Vagina (tissue), 2 donors: ENCODE measurements at places on chromosomes 12 and 14.

- no peak for DNase-seq
These were observed 6.7 kb downstream of the DLST start for GRCh38 chr14:74888164-74889158.

GRCh38 chr14:24673534-24674203 is 39.7 kb upstream of the GZMB start:
- DNase-seq, result no peak

- no peak for DNase-seq
These were observed 57.6 kb upstream of the FZD10 start for GRCh38 chr12:130104571-130105106.

DNA sequence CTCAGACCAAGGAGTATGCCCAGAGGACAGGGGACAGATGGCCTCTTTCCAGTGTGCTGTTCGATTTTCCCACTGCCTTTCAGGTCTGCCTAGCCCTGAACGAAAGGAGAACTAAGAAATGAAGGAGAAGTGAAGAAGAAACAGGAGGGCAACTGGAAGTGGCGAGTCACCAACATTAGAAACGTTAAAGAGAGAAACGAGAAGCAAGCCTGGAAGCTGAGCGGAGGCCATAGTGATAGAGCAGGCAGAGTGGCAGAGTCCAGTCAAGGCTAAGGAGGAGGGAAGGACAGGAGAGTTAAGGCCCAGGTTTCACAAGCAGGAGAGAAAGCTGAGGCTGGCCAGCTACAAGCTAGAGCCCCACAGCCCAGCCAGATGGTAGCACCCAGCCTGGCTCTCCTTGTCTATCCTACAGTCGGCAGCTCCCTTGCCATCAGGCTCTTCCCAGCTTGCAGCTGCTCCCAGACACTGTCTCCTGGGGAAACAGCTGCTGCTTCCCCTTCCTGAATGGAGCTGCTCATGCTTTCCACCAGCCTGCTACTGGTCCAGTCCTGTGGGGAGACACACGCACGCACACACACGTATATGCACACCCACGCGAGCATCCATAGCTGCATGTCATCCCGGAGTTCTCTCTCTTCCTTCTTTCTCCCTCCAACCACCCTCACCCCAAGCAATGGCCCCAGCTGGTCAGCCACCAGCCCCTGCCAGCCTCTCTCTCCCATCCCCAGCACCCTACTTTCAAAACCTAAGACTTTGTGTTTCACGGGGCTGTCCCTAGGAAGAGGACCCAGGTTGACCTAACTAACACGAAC is 139.7 kb upstream of the CCND2 start:
- no peak for DNase-seq

DNA sequence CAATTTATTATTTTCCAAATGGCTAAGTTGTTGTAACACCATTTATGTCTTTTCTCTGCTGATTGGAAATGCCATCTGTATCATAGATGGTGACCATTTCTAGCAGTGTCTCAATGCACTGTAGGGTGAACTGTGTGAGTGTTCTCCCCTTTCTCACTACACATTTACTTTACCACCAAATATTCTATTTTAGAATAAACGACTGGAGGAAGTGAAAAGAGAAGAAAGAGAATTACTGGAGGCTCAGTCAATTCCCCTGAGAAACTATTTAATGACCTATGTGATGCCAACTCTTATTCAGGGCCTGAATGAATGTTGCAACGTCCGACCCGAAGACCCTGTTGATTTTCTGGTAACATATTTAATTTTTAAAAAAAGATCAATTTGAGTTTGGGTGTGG is 15.5 kb upstream of the PAPOLA start:
- DNase-seq, result no peak

DNA sequence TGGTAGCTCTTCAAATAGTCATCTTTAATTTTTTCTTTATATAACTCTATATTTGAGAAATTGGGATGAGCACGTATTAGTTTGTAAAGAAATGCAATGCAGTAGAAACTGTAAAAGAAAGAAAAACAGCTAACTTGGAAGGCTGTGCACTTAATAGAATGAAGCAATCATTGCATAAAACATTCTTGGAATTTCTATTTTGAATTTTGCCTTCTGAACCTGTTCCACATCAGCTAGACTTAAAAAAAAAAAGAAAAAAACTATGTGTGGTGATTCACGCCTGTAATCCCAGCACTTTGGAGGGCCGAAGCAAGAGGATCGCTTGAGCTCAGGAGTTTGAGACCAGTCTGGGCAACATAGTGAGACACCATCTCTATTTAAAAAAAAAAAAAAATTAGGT is 29.4 kb downstream of the SCN8A start:
- no peak for DNase-seq

GRCh38 chr14:41362139-41362538 is 244.5 kb upstream of the LRFN5 start:
- no peak for DNase-seq

DNA sequence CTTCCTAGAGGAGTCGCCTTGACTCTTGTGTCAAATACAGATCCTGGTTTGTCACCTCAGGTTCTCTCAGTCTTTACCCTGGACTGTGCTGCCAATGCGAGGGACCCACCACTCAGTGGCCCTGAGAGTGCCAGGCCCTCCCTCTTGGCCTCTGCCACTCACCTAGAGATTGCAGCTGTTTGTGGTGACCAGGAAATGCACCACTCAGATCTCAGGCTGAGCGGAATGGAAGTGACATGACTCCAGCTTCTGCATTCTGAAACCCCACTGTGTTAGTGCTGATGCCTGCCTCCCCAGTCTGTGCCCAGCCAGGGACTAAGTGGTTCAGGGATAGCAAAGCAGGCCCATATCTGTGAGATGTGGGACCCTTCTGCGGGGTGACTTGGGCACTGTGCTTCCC is 27.8 kb upstream of the NEDD1 start:
- DNase-seq, result no peak

DNA sequence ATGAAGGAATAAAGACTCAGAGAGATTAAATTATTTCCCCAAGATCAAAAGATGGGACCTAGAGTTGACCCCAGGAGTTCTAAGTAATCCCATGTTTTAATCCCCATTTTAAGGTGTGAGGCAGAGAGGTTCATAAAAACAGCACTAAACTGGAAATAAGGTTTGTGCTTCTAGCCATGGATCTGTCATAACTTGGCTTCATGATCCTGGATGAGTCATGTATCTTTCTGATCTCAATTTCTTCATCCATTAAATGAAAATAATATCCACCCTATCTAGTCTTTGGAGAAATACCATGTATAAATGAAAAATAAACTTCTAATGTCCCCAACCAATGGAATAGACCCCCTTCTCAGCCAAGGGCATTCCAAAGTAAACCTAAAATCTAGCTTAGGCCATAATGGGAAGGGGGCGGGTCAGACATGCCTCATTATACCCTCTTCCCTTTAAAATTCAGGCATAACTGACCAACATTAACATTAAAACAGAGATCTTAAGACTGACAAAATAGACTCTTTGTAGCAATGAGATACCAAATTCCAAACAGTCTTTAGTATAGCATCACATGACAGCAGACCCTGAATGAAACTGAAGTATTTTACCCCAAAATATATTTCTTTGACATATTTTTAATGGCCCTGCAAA is 47.8 kb downstream of the SLC41A2 start:
- DNase-seq, result no peak

DNA sequence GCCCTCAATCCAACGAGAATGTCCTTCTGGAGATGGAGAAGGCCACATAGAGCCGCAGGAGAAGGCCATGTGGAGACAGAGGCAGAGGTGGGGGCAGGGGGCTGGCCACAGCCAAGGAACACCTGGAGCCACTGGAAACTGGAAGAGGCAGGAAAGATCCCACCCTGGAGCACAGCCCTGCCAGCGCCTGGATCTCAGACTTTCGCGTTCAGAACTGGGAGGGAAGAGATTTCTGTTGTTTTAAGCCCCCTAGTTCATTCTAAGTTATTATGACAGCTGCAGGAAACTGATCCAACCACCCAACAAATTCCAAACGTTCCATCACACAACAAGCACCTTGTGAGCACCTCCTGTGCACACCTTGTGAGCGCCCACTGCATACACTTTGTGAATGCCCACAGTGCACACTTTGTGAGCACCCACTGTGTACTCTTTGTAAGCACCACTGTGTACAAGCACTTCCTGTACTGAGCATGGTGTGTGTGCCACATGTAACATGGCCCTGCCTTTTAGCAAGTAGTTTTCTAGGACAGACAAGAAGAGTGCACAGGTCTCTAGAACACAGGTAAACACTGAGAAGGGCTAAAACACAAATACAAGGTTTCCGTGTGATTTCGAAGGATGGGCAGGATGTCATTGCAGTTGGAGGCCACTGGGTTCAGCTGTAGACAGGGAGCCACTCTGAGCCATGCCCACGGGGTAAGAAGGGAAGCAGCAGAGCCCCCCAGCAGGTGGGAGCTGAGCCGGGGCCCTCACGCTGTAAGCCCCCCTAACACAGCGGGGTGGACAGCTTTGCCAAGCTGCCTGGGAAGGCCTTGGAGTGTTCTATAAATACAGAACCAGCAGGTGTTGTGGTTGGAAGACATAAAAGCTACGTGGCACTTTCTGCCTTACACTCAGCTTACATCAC is 15.4 kb downstream of the RIMBP2 start:
- no peak for DNase-seq

GRCh38 chr12:89529738-89530137 is 3.9 kb upstream of the POC1B start:
- DNase-seq, result no peak

GRCh38 chr14:24863968-24864684 is 185.8 kb downstream of the STXBP6 start:
- no peak for DNase-seq

- no peak for DNase-seq
These were observed 10.9 kb downstream of the ISCU start for GRCh38 chr12:108573317-108573716.

DNA sequence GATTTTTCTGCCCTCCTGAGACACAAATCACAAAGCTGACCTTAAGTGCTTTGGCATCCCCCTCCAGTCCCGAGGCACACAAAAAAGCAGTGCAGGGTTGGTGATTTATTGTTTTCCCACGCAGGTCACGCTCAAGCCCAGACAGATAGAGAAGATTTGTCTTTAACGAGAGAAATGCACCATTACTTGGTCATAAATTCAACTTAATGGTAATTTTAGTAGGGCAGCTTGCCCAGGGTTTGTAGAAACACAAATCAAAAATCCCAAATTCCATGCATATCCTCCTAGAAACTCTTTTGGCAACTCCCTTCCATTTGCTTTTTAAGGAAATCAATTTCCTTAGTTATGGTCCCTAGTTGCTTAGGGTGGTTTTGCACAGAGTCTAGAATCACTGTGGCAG is 132.6 kb downstream of the IGF1 start:
- DNase-seq, result no peak

DNA sequence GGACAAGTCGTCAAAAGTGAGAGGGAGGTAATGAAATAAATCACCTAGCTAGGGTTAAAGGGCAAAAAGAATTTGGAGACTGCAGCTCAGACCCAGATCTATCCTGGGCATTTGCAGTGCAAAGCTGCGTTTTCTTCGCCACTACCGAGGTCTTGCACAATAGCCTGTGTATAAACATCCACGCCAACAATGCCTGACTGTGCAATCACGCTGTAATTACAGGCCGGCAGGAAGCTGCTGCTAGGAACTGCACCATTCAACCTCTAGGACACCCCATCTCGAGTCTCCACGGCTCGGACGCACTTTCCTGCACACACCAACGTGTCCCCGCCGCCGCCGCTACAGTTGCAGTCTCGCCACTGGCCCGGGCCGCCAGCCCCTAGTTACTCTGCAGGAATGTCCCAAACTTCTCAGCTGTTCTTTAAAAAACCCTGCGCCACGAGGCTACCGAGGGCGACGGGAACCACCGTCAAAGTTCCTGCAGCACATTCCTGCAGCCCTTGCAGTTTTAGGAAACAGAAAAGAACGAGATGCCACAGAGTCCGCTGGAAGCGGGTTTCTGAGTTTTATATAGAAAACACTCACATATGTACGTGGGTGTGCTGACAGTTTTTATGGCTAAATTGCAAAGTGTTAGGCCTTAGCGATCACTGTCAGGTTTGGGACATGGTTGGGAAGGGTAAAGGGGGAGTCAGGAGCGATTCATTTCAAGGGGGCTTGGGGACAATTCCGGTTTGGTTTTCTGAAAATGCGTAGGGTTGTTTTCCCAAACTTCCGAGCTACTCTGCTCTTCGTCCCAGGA is 65.6 kb upstream of the PTGR2 start:
- DNase-seq, result peak; percentile 93

GRCh38 chr14:104827177-104828055 is 26.5 kb downstream of the ZBTB42 start:
- no peak for DNase-seq

DNA sequence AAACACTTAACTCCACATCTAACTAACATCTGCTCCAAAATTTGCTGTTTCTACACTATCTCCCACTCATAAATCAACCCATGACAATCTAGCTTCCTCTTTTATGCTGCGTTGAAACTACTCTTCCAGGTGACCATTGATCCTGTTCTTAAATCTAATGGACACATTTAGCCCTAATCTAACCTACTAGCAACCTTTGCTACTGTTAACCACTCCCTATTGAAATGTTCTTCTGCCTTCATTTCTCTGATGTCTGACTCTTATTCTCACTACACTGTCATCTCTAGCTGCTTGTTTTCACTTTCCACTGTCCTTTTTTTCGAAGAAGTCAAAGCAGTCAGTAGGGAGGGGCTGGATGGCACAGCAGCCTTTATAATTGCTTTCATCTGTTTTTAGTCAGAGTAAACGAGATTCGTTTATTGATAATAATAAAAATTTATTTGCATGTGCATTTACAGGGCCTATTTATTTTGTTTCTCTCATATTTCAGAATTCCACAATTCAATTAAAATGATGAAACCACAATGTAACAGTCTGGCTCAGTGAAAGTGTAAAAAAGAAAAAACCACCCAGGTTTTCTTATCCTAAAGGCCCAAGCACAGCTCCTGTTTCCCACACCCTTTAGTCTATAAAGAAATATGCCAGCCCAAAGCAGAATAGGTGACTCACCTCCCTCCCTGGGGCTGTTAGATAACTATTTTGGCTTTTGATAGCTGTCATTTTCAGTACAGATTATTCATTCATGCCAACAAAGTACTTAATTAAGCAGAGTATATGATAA is 44.9 kb downstream of the ATP2B1 start:
- DNase-seq, result no peak

DNA sequence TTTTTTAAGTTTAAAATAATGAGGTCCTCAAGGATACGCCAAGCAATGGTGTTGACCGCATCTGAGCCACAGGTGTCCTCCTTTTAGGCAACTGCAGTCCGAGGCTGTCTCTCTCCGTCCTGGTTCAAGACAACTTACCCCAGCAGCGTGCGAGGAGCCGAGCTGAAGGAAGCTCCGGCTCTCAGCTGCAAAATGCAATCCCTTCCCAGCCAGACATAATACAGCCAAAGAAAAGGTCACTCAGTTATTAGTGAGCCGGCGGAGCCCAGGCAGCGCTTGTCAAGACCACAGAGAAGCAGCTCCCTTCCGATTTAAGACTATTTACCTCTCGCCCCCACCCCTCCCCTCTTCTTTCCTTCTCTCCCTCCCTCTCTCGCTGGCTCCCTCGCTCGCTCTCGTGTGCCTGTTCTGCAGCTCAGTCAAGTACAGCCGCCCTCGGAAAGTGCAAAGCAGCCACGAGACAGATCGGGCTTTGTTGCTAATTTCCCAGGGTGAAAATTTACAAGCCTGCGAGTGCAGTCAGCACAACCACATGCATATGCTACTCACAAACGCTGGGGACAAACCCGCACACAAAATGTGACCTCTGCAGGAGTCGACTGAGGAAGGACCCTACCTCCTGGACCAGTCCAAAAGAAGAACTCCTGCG is 363 bp upstream of the LMO3 start:
- DNase-seq, result no peak
